ENCODE measurements at places on chromosomes 4 and X.

GRCh38 chr4:146245850-146246249 lies 31.5 kb downstream of the REELD1 start:
- DNase-seq, result no peak

GRCh38 chrX:11080741-11081305 lies 30.3 kb upstream of the HCCS start:
- no peak for DNase-seq

DNA sequence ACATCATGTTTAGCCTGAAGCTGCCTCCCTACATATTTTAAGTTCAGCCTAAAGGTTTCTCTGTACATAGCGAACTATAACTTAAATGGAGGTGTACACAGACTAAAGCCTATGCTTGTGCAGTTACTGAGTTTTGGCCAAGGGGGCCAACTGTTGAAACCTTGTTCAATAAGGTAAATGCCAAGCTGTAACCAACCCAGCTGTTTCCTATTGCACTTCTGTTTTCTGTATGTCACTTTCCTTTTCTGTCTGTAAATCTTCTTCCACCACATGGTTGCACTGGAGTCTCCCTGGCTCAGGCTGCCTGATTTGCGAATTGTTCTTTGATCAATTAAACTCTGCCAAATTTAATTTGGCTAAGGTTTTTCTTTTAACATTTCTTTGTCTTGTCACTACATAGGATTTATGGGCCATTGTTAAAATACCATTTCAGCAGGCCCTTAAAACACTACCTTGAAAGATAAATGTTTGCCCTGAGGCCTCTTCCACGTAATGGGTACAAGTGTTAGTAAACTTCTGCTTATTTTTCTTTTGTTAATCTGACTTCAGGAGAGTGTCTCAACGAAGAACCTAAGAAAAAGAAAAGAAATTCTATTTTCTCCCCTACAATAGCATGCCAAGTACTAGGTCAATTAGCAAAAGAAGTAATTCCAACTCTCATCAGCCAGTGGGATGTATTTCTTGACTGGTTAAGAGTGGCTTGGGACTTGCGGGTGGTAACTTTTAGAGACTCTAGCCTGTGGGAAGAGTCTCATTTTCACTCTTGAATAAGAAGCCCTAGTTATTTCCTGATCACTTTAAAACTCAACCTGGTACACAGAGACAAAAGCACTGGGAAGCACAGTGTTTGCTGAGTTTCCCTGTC lies 45.7 kb upstream of the PRSS12 start:
- no peak for DNase-seq

DNA sequence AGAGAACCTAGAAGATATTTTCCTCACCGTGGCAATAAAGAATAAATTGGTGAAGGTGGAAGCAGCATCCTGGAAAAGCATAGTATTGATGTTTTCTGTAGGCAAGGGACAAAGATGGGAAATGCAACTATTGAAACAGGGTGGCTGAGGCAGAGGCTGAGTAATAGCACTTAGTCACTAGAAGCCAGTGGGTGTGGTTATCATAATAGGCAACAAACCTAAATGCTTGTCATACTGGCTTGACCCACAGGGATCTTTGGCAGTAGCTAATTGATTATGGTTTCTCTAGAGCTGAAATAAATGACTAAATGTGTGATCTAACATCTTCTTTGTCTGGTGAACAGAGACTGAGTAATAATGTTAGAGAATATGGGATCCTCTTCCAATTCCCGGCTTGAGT lies 353.6 kb upstream of the RPS6KA3 start:
- no peak for DNase-seq

GRCh38 chr4:170015285-170015684 lies 10.9 kb downstream of the MFAP3L start:
- DNase-seq, result no peak

DNA sequence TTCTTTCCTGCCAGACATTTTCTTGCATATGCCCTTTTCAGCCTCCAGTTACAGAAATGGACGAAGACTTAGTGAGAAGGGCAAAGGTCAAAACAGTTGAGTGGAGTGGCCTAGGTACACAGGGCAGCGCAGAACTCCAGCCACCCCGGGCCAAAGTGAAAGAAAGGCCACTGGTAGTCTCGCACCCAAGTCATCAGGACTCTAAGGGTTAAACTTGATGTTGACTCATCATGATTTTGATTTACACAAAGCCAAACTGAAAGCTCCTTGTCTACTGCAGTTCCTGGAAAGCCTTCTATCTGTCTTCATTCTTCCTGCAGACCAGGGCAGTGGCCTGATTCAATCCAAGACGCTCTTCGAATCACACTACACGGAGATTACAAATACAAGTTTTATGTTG lies 2.6 kb upstream of the IL13RA1 start:
- no peak for DNase-seq

DNA sequence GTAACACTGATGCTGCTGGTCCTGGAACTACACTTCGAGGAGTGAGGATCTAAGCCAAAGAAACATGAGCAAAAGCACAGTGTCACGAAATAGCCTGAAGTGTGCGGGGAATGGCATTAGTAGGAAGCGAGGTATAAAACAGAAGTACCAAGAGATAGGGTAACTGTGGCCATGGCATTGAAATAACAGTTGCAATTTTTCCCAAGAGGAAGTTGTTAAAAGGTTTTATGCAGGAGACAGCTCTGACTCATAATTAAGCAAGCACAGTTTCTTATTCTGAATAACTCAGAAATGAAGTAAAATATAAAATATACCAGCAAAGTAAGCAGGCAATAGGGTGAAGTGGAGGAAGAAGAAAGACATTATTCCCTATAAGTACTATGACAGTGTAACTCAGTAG lies 90.3 kb upstream of the TMEM150C start:
- no peak for DNase-seq

DNA sequence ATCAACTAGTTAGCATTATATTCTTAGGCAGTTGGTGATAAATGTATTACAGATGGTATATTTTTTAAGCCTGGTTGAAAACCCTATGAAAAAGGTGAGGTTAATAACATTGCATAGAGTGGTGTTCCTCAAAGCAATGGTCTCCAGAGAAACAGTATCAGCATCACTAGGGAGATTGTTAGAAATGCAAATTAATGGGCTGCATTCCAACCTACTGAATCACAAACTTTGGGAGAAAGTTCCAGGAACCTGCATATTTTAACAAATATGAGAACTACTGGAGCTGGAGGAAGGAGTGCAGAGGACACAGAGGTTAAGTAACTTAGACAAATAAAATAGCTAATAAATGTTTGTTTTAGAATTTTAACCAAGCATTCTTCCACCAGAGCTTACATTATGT lies 166.9 kb upstream of the PCDH10 start:
- no peak for DNase-seq

Measured in stimulated activated CD8-positive, alpha-beta memory T cell treated with anti-CD3 and anti-CD28 coated beads, Interleukin-4, amount 100 ng/mL, for 1 hour (primary cell).